NCI-H1417 (cell line): ENCODE measurements at places on chromosomes 4 and X.

DNA sequence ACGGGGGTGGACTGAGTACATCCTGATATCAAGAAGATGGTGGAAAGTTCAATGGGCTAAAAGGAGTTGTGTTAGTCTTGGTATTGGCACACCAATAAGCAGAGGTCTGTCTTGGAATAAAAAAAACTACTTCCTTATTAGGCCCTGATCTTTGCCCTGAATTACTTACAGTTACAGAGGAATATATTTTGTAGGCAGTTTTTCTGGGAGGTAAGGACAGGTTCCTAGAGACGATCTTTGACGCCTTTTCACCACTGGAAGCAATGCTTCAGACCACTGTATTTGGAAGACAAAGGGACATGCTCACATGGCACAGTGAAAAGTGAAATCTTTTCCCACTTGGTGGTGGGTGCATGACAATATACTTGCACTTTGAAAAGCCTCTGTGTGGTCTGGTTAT lies 618 bp upstream of the XK start:
- DNase-seq = no peak

DNA sequence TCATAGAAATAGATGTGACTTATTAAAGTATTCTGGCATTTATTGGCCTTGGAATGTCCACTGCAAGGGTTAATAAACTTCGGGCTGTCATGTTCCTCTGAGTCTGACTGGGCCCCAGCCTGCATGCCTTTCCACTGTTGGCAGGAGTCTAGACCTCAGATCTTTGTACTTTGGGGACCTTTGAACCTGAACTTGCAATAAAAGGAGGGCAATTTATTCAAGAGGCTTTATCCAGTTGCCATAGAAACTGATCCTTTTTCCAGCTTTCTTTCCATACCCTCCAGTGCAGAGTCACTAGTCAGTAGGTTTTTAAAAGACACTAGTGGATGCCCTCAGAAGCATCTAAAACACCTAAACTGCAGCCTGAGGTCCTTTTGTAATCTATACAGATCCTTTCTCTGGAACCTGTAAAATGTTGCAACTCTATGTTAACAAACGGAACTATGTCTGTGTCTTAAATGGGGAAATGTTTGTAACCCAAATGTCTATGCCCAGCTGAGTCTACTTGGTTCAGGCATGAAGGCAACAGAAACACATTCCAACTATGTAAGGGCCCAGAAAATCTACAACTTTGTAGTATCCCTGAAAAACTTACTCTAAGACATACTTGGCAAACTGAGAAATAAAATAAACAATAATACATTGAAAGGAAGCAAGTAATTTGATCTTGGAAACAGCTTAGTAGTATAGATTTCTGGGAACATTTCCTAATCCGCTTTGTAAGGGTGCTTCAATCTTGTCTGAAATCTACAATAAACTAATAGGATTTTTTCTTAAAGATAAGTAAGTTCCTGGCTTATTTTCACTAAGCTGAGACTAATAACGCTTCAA lies 41.5 kb downstream of the SOWAHB start:
- no peak for DNase-seq

- DNase-seq = no peak
These were observed 200.0 kb upstream of the MAD2L1 start for GRCh38 chr4:120266602-120267001.

- no peak for DNase-seq
These were observed 34.6 kb downstream of the JAKMIP1 start for GRCh38 chr4:6165766-6166165.

GRCh38 chr4:38077791-38078489 lies 117.7 kb downstream of the PTTG2 start:
- DNase-seq = no peak

DNA sequence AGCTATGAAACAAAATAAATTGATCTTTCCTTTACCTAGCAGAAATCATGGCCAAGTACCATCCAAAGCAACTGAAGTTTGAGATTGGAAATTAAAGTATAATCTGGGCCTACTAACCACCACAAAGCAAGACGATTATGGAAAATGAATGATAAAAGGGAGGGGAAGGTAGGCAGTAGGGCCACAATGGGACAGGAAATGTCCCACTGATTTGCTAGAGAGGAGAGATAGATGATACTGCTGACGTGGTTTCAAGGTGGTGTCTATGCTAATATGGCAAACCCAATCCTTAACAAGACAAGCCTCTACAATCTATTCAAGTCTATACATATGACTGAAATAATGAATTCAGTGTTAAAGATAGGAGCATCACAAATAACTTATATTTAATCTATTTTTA lies 6.1 kb downstream of the TMPRSS11F start:
- no peak for DNase-seq

DNA sequence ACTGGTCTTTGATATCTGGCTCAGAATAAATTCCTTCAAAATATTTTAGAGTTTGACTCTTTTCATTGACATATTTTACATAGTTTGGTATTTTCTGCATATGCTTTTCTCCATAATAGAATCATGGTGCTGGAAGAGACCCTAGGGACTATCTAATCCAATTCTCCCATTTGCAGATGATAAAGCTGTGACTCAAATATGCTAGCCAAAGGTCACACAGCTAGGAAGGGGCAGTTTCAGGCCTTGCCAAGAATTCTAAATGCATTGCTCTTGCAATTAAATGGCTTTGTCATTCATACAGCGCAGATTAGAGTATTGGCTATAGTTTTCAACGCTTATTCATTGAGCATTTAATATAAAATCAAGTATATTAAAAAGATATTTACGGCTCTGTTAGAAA lies 374.1 kb upstream of the RASGEF1B start:
- no peak for DNase-seq

- no peak for DNase-seq
These were observed 13.1 kb upstream of the MAGEA4 start for GRCh38 chrX:151899622-151900021.

GRCh38 chrX:150841456-150842197 lies 56.8 kb downstream of the CD99L2 start:
- peak; percentile 24 for DNase-seq

DNA sequence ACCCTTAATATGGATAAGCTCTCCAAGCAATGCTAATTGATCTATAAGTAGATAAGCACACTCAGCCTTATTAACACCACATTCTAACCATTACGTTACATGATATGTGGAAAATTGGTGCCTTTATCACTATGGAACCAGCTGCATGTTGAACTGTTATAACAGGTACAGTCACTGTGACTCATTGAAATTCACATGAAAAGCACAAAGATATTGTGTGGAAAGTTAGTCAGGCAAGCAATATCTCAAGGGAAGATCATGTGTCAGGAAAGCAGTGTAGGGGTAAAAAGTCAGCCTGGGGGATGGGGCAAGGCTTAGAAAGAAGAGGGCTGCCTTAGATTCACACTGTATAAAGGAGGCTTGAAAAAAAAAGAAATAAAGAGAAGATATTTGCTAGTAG lies 313.7 kb upstream of the SMIM31 start:
- no peak for DNase-seq

DNA sequence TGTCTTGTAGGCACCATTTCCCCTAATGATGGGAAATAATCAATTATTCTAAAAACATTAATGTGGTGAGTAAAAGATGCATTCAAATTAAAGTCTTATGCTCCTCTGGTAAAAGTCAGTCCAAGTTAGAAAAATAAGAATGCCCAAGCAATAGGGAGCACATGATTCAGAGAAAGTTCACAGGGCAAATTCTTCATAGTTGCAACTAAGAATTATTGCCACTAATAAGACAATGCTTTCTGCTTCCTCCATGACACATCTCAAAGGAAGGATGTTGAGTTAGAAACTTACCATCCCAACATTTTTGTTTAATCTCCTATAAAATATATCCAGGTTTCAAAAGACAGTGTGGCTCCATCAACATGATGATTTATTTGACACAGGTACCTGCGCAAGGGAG lies 26.3 kb downstream of the PHOX2B start:
- no peak for DNase-seq

- peak; percentile 61 for DNase-seq
These were observed 1365.8 kb upstream of the DIAPH2 start for GRCh38 chrX:95318882-95319281.

DNA sequence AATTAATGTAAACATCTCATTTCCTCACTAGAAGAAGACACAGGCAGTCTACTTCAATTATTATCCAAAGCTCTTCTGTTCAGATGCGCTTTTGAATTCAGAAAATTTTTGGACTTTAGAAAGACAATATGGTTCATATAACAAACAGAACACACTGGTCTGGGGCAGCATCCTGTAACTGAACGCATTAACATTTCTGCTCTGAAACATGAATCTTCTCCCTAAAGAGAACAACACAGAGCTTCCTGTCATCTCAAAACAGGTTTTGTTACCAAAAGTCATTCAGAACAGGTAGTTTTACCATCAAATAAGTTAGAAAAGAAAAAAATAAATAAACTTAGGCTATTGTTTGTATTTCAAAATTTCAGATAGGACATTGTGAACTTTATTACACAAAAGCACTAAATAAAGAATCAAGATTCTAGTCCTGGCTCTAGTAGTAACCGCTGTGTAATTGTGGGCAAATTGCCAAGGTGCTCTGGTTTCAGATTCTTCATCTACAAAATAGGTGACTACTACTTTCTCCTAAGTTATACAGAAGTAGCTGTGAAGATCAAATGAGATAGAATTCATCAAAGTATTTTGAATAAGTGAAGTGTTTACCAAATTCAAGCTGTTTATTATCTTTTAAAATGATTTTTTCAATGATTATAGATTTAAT lies 252.3 kb upstream of the RASGEF1B start:
- peak; percentile 13 for DNase-seq

DNA sequence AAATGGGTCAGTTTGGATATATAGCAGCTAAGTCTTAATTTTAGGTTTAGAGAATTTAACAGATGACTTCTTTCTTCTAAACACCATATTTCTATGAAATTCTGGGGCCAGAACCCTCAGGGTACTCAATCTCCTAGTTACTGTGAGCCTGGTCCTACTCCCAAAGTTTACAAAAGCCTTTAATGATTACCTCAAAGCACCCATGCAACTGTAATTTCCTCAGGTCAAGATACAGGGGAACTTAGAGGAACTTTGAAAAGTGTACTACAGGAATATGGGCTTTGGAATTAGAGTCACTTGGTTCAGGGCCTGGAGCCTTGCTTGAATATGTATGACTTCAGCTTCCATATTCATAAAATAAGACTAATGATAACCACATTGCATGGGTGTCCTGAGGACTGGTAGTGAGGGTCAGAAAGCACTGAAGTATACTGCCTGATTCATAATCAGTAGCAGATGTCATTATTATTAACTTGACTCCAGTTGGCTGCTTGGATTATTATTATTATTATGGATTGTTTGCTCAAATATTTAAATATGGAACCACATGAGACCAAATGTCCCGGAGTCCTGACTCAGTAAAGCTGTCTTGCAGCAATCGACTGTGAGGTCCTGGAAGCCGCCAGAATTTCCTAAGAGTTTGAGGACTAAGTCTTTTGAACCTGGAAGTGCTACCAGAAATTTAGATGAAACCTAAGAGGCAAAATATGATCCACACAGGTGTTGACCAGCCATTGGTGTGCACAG lies 2.0 kb upstream of the ADH7 start:
- no peak for DNase-seq

- peak; percentile 83 for DNase-seq
These were observed 10.9 kb upstream of the CLTRN start for GRCh38 chrX:15675490-15675921.

DNA sequence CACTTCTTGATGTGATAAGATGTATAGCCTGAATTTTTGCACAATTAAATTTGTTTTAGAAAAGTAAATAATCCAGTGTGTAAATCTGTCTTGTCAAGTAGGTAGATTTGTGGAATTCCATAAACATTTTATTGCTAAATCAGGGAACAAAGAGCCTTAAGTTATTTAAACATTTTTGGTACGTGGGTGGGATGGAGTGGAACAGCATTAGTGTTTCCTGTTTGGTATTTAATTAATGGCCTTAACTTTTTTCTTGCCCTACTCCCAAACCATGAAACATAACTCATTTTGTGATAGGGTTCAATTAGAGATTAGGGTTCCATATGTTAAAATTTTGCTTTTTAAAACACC lies 5.1 kb downstream of the NUDT9 start:
- no peak for DNase-seq

GRCh38 chr4:39036172-39036571 lies 4.0 kb upstream of the TMEM156 start:
- DNase-seq = no peak

DNA sequence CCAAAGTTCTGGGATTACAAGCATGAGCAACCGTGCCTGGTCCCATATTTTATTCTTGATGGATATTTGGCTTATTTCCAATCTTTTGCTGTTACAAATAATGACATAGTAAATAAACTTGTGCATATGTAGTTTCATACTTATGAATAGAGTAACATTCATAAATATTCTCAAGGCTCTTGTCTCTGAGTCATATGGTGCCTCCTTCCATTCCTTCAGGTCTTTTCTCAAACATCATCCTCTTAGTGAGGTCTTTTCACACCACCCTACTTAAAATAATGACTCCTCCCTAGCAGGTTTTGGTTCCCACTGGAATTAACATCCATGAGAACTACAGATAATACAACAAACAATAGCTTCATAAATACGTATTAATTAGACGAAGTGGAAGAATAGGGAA lies 416.6 kb downstream of the IQCM start:
- DNase-seq = no peak

- DNase-seq = no peak
These were observed 93.3 kb downstream of the GPRIN3 start for GRCh38 chr4:89214308-89214707.

DNA sequence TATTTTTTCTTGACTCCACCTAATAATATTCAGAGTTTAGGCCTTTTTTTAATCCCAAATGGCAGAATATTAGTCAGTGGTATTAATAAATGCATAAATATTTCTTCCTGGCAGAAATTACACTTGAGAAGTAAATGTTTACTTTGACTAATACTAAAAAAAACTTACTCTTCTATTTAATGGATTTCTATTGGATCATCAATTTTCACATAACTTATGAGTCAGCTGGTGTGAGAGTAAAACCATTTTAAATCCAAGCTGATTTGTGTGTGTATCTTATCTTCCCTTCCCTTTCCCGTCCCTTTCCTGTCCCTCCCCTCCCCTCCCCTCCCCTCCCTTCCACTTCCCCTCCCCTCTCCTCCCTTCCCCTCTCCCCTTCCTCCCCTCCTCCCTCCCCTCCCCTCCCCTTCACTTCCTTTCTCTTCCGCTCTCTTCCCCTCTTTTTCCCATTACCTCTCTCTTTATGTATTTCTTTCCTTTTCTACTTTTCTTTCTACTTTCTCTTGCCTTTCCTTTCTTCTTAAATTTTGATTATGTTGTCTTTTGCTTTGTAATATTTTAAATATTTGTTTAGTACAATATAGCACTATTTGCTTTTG lies 630.1 kb upstream of the EPHA5 start:
- DNase-seq = no peak
